ENCODE measurements at places on chromosomes 5 and 9.

- DNase-seq = no peak
Measured at GRCh38 chr5:81398741-81399140, 4.8 kb upstream of the ACOT12 start.

- DNase-seq = no peak
Measured at GRCh38 chr9:133775951-133776905, 38.1 kb upstream of the SARDH start.

GRCh38 chr5:58898538-58898937 lies 315.7 kb downstream of the RAB3C start:
- no peak for DNase-seq

DNA sequence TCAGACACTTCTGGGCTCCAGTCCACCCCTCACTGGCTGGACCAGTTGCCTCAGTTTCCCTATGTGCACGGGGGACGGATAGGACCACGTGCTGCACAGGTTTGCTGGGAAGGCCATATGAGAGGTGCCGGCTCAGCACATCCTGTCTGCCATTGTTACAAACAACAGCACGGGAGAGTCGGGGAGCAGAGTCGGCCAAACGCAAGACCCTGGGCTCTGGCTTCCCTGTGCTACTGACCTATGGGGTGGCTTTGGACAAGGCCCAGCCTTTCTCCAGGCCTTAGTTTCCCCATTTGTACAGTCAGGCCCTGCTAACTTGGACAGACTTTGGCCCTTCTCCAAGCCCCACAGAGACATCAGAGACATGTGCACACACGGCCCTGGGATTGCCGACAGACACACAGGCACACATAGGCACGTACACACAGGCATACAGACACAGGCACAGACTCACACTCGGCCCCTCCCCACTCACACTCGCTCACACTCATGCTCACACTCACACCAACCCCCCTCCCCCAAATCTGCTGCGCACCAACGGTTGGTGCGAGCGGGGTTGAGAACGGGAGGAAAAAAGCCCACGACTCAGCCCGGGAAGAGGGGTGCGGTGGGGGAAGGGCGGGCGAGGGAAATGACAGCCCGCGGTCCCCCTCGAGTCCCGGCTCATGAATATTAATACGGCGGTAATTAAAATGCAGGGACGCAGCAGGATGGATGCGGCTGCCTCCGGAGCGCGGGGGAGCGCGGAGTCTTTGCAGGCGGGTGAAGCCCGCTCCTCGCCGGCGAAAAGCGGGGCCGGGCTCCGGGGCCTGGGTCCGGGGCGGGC lies 133.0 kb downstream of the C9orf50 start:
- peak; percentile 59 for DNase-seq

DNA sequence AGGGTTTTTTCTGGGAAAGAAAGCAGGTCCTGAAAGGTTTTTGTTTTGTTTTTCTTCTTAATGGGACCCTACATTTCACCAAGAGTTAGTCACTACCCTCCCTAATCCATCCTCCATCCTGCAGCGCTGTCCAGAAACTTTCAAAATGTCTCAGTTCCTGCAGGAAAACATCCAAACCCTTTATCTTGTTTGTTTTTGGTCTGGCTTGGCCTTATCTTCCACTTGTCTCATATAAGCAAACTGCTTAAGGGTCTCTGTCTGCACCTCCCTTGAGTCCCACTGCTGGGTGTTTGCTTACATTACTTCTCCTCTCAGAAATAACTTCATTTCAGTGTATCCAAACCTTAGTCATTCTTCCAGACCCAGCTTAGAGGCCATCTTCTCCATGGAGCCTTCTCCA lies 11.0 kb upstream of the TRAF1 start:
- no peak for DNase-seq

DNA sequence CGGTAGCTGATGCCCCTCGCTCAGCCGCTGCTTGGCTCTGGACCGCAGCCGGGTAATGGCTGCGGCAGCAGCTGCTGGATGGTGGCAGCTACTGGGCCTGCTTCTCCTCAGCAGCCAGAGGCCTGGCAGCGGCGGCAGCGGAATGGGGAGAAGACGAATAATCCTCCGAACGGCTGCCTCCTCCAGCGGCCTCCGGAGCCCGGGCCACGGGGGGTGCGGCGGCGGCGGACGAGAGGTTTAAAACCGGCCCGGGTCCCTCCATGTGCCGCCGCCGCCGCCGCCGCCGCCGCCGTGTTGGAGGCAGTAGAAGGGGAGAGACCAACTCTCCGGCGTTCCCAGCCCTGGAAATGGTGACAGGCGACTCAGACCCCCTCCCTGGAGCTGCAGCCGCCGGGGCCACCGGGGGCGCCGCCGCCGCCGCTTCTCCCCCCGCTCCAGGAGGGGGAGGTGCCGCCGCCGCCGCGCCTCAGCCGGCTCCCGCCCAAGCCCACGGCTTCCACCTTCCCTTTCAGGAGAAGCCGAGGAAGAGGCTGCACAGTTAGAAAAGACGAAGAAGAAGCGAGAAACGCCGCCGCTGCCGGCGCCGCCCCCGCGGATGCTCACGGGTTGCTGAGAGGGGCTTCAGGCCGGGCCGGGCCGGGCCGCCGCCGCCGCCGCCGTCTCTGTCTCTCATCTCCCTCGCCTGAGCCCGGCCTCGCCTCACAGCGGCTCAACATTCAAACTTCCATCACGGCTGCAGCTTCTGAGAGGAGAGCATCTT lies 118.4 kb upstream of the PRSS3 start:
- peak; percentile 32 for DNase-seq

- no peak for DNase-seq
Measured at GRCh38 chr5:10786835-10787234, 25.8 kb upstream of the DAP start.
